ENCODE measurements at places on chromosomes 12 and 14.

- DNase-seq = no peak
These were observed 72.9 kb upstream of the BTG1 start for GRCh38 chr12:92218394-92219077.

DNA sequence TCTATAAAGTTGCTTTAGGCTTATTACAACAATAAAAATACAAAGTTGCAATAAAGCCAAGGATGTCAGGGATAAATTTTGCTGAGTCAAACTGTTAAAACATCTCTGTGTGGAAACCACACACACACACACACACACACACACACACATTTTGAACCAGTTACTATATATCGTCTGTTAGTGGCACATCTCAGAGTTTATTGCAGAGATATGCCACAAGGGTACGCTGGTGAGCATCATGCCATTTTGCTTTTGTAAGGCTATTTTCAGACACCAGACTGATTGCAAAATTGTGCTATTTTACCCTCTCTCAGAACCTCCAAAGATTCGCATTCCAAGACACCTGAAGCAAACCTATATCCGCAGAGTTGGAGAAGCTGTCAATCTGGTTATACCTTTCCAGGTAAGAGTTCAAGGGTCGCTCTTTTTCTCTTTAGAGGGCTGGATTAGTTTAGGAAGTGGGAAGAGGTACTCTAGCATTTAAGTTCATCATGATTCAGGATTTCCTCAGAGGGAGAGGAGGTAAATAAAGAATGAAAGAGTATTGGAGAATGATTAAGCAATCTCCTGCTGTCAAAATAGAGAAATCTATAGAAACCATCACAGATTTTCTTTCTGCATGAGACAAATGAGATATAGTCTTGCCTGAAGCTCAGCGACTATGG lies 27.3 kb upstream of the CHPT1 start:
- peak; percentile 55 for DNase-seq

DNA sequence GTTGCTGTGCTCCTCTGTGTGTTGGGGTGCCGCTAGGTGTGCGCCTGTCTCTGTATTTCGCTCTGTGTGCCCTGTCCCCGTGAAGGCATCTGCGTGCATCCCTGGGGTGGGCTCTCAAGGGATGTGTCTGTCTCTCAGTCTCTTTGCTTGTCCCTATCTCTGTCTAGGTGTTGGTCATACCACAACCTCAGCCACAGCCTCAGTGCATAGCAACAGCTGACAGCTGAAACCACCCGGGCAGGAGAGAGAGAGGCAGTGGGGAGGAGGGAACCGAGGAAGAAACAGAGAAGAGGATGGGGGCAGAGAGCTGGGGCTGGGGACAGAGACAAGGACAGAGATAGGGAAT lies 953 bp upstream of the NXPH4 start:
- peak; percentile 51 for DNase-seq

DNA sequence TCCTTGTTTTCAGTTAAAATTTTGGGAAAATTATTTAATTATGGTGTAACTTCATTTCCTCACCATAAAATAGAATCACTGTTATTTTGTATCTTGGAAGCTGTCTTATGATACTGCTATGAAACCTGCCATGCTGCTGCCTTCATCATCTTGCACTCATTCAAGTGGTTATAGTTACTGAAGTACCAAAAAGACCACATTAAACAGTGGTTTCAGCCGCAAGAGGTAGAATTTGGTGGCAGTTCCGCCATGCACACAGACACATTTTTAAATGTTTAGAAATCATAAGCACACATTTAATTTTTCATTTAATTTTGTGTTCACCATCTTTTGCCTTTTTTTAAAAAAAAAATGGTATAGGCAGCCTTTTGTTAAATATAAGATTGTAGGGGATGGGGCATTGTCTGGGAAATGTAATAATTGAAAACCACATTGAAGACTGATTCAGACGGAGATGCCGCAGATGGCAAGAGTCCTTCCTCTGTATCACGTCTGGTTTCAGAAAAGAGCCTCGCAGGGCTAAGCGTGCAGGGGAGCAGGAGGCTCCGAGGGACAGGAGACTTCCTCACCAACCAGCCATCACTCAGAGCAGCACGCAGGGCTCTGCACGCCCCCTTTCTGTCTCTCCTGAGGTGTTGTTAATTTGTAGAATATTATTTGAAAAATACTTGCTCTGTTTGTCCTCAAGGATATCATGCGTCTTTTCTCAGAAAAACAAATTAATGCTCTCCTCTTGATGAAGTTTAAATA lies 115.2 kb upstream of the PELI2 start:
- DNase-seq = no peak

DNA sequence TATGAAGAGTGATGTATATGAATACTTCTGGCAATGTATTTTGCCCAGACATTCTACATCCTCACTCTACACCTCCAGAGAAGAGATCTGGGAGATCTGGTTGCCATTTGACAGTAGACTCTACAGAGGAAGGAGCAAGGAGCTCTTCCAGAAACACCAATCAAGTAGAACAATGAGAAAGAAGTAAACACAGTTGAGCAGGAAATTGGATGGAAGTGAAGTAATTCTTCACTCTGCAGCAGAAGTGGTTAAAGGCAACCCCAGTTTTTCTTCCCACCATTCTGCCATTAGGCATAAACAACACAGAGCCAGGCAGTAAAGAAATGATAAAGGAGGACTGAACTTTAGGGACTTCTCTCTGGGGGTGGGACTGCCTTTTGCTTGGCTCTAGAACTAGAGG lies 48.5 kb upstream of the PRICKLE1 start:
- no peak for DNase-seq

DNA sequence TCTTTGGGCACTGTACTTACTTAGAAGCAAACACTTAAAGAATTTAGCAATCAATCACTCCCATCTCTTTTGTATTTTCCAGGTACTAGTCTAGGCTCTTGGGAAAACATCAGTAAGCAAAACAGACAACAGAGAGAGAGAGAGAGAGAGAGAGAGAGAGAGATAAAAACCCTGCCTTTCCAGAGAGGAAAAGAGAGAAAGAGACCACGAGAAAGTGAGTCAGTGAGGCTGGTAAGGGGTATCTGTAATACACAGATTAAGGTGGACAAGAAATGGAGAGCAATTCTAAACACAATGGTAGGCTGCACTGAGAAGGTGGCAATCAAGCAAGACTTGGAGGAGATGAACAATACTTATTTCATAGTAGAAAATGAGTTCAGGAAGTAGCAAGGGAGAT lies 119.9 kb upstream of the OVCH1 start:
- no peak for DNase-seq

DNA sequence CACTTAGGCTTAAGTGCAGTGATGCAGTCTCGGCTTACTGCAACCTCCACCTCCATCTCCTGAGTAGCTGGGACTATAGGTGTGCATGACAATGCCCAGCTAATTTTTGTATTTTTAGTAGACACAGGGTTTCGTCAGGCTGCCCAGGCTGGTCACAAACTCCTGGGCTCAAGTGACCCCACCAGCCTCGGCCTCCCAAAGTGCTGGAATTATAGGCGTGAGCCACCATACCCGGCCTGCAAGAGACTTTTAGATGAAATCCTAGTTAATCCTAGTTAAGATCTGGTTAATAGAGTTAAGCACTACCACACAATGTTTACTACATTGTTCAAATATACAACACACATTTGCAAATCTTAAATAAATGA lies 196.5 kb upstream of the AMIGO2 start:
- DNase-seq = no peak

- no peak for DNase-seq
These were observed 60.1 kb upstream of the PYGL start for GRCh38 chr14:51004352-51004800.

DNA sequence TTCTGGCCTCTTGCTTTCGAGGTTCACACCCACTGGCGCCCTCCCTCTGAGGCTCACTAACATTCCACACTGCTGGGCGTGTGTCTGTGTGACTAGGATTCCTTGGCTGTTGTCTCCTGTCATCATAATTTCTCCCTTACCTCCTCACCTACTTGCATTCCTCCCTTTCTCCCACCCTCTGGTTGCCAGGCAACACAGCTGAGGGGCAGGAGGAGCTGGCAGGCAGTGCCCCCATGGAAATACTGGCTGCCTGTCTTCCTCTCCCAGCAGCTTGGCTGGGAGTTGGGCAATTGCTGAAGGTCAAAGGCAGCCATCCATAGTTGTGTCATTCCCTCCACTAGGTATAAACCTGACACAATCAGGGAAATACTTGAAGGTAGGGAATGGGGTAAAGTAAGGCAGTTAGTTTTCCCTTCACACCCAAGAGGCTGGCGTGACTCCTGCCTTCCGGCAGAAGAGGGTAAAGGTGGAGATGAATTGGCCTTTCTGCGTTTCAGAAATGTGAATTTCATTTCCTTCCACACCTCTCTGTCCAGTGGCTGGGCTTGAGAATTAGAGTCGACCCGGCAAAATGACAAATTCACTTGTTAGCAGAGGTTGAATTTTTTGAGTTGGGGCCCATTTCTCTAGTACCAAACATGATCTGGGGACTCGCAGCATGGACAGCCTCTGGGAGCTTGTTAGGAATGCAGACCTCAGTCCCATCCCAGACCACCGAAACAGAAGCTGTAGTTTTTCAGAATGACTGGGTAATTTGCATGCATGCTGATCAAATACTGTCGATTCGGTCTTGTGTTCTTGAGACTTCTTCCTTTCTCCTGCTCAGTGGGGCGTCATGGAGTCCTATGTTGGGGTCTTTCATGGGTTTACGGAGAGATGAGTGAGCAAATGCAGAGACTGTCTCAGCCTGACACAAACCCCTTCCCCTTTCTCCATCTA lies 24.3 kb upstream of the EMP1 start:
- DNase-seq = peak; percentile 62

DNA sequence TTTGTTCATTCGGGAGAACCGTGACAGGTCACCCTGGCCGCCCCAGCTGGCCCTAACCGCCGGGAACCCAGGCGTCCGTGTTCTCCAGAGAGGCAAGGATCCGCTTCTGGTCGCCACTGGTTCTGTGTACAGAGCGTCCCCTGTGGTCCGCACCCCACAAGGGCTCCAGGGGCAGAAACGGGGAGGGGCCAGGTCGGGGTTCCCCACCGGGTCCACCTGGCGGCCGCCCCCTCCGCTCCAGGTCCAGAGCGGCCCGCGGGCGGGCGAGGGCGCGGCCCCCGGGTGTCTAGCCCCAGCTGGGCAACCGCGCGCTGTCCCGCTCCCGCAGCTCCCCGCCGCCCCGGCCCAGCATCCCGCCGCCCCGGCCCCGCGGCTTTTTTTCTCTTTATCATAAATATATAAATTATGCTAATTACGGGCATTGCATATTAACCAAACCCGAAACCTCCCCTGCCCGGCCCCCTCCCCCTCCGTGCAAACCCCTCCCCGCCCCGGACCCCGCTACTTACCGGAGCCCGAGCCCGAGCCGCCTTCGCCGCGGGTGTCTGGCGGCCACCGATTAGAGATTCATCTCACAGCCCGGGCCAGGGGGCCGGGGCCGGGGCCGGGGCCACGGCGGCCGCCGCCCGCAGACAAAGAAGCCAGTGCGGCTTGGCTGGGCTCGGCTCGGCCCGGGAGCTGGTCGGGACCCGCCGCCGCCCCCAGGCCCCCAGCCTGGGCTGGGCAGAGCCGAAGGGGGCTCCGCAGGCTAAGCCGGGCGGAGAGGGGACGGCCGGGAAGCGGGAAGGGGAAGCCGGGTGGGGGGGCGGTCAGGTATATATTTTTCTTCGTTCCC lies 512 bp downstream of the POU6F1 start:
- peak; percentile 68 for DNase-seq

GRCh38 chr12:74319886-74320285 lies 217.7 kb upstream of the ATXN7L3B start:
- DNase-seq = no peak

DNA sequence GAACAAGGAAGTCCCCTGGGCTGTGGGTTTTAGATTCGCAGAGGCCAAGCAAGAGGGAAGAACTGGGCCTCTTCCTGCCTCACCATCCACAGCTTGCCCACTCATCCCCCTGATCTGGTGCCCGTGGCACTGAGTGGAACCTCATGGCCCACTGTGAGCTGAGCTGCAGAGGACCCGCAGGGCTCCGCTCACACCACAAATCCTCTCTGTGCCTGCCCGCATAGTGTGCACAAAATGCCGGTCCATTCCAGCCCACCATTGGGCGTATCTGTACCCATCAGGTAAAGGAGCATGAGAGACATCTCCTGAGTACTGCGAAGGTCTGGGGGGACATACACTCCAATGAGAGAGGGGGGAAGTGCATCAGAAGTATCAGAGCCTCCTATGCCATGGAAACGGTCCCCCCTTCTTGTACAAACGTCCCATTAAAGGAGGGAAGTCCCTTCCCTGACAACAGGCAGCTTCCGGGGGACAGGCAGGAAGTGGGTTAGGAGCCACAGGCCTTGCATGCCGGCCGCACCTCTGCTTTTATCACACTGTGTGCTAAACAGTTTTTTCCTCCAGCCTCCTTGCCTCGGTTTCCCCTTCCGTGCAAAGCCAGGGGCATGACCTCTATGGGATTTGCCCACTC lies 309.4 kb upstream of the DIO3 start:
- no peak for DNase-seq

DNA sequence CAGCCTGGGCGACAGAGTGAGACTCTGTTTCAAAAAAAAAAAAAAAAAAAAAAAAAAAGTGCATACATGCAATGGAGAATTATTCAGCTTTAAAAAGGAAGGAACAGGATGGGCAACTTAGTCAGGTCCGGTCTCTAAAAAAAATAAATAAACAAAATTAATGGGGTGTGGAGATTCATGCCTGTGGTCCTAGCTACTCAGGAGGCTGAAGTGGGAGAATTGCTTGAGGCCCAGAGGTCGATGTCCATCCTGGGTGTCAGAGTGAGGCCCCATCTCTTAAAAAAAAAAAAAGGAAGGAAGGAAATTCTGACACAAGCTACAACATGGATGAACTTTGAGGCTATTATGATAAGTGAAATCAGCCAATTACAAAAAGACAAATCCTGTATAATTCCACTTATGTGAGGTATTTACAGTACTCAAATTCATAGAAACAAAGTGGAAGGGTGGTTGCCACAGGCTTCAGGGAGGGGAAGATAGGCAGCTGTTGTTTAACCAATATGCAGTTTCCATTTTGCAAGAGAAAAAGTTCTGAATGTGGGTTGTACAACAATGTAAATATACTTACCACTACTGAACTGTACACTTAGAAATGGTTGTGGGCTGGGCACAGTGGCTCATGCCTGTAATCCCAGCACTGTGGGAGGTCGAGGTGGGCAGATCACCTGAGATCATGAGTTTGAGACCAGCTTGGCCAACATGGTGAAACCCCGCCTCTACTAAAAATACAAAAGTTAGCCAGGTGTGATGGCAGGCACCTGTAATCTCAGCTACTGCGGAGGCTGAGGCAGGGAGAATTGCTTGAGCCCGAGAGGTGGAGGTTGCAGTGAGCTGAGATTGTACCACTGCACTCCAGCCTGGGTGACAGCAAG lies 12.3 kb upstream of the APOF start:
- DNase-seq = no peak

GRCh38 chr12:16062611-16063010 lies 151.5 kb downstream of the DERA start:
- DNase-seq = peak; percentile 1

GRCh38 chr14:43166163-43166562 lies 1340.9 kb downstream of the FSCB start:
- DNase-seq = no peak

DNA sequence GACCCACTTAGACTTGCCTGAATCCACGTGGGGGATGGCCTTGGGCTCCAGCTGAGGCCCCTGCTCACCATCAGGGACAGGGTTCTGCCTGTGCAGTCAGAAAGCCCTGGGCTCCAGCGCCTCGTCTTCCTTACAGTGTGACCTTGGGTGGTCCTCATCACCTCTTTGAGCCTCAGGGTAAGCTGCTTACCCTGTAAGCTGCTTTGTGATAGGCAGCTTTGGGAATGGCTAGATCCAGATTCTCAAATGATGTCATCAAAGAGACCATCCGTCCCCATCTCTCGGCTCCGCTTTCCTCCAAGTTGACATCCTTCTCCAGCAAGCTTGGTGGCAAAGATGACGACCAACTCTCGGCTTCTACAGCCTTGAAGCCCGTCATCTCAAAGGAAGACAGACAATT lies 127.0 kb downstream of the ADCK1 start:
- no peak for DNase-seq

GRCh38 chr12:132160016-132160415 lies 15.8 kb downstream of the NOC4L start:
- DNase-seq = no peak
